ENCODE measurements at places on chromosomes 5 and 9. TPM values are rescaled to one million over a fixed set of nuclear protein-coding genes. Genes with fewer than 3 reads are reported as not detected.

Gene BTNL9
- total RNA-seq, result 34.1 TPM

Gene HTR4
- total RNA-seq, result 4.7 TPM

DNA sequence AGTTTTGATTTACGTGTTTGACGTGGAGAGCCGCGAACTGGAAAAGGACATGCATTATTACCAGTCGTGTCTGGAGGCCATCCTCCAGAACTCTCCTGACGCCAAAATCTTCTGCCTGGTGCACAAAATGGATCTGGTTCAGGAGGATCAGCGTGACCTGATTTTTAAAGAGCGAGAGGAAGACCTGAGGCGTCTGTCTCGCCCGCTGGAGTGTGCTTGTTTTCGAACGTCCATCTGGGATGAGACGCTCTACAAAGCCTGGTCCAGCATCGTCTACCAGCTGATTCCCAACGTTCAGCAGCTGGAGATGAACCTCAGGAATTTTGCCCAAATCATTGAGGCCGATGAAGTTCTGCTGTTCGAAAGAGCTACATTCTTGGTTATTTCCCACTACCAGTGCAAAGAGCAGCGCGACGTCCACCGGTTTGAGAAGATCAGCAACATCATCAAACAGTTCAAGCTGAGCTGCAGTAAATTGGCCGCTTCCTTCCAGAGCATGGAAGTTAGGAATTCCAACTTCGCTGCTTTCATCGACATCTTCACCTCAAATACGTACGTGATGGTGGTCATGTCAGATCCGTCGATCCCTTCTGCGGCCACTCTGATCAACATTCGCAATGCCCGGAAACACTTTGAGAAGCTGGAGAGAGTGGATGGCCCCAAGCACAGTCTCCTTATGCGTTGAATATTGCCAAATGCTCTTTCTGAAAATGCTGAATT lies 850 bp downstream of the RRAGA start:
- no peak for DNase-seq

- DNase-seq, result no peak
These were observed 57.1 kb upstream of the GOLPH3 start for GRCh38 chr5:32231241-32231640.

Gene EGR1
- 29.1 TPM for total RNA-seq

Data from left cardiac atrium (tissue), 4 donors.